ENCODE measurements at places on chromosomes 6 and 20.

- no peak for DNase-seq
Measured at GRCh38 chr6:112770308-112770707, 423.2 kb downstream of the RFPL4B start.

- DNase-seq = no peak
Measured at GRCh38 chr6:137323860-137324259, 104.7 kb upstream of the IFNGR1 start.

- no peak for DNase-seq
Measured at GRCh38 chr6:29561091-29561490, 1.6 kb upstream of the UBD start.

GRCh38 chr6:167576828-167577503 lies 249.7 kb upstream of the AFDN start:
- DNase-seq = no peak

- no peak for DNase-seq
Measured at GRCh38 chr6:71908162-71908765, 21.9 kb downstream of the RIMS1 start.

DNA sequence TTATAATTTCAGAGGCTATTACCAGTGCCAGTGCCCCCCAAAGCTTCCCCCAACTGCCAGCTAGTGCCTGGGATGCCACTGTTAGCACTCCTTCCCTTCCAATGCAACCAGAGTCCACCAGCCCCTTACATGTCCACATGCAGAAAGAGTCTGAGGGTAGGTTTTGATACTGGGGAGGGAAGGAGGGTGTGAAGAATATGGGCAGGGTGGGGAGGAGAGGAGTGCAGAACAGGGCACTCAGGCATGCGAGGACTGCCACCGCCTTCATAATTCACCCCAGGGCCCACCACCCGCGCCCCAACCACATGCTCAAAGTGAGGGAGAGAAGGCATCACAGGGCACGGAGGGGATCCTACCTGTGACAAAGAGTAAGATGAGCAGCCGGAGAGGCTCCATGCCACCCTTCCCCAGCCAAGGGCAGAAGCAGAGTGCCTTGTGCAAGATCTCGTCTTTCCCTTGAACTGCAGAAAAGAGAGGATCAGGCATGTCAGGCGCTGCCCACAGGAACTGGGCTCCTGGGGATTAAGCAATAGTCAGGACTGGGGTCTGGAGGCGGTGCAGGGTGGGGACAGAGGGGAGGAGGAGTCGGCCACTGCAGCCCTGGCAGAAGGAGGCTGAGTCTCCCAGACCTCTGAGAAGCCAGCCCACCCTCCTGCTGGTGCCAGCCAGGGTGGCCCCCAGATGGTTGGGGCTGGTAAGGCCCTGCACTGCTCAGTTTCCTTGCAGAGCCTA lies at the start of gene TREM2:
TREM2 (minus strand) TSS at position 430 of the 732 bp plus-strand sequence; CDS start at position 396, 34 bp downstream.
- no peak for DNase-seq

GRCh38 chr20:51331481-51331880 lies 211.0 kb downstream of the NFATC2 start:
- no peak for DNase-seq

DNA sequence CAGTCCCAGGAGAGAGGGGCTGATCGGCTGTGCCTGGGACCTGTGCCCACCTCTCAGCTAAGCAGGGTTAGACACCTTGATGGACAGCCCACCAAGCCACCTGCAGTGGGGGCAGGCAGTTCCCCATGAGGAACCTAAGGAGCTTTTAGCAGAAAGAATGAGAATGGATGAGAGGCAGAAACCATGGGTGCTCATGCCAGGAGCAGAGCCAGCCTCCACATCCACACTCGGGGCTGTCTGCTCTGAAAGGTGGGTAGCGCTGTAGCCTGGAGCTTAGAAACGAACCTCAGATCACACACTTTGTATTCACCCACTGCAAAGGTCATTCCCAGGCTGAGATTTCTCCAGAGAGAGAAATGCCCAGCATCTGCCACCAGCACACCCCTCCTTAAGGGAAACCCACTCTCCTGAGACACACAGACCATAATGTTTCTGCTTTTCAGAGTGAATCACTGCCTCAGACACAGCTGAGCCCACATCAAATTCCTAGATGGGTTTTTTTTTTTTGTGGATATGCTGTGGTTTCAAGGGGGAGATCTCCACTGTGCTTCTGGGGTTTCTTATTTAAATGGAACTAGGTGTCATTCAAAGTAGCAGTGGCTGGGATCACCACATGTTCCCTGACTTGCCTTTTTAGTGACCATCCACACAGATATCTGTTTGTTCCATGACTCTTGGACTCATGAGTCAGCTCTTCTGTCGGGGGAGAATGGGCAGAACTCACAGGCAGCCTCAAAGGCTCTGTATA lies 218.9 kb downstream of the EYA2 start:
- DNase-seq = no peak

DNA sequence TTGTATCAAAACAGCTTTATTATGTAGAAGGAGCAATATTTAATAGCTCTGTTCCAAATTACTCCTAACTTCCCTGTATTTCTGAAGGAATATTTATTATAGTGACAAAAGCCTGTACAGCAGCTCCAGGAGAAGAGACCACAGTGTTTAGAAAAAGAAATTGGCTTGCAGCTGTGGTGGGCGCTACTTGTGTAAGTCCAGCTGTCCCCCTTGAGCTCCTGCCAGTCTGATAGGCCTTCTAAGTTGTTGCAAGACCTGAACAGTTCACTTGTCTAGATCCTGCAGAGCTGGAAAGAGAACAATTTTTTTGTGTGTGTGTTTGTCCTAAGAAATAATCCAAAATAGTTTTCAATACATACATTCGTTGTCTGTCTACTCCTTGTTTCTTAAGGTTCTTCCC lies 86.6 kb downstream of the JARID2 start:
- no peak for DNase-seq

GRCh38 chr6:166781331-166781730 lies 154.3 kb upstream of the RPS6KA2 start:
- no peak for DNase-seq

DNA sequence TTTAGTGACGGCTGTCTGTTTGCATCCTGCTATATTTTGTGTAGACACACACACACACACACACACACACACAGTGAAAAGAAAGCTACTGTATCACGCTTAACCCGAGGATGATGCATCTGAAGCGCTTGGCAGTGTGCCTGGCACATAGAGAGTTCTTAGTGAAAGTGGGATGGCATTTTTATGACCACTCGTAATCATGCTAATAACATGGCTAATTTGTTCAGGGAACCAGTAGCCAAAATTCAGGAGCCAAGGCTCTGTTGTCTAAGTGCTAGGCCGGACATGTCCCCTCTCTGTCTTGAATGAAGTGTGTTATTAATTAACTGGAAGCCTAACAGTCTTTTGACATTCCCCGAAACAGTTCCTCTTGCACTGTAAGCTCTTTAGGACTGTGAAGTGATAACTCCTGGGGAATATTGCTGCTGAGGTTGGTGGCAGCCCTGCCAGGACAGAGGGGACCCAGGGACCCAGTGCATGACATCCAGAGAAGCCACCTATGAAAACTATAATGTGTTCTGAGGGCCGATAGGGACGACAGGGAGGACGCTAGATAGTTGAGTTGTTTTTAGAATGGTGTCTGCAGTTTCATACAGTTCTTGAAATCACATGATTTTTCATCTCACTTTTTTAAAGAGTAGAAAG lies 45.0 kb upstream of the IRF4 start:
- DNase-seq = no peak

- DNase-seq = peak; percentile 49
Measured at GRCh38 chr20:38633577-38634093, 32.0 kb downstream of the ARHGAP40 start.

- DNase-seq = no peak
Measured at GRCh38 chr6:23316131-23316530, 746.8 kb downstream of the HDGFL1 start.

DNA sequence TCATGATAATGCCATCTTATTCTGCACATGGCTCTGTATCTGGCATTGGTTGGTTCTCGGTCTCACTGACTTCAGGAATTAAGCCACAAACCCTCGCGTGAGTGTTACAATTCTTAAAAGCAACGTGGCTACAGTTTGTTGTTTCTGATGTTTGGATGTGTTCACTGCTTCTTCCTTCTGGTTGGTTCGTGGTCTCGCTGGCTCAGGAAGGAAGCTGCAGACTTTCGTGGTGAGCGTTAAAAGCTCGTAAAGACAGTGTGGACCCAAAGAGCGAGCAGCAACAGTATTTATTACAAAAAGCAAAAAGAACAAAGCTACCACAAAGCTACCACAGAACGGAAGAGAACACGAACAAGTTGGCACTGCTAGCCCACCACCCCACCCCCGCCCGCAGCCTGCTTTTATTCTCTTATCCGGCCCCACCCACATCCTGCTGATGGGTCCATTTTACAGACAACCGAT lies 51.1 kb downstream of the MYLIP start:
- no peak for DNase-seq

- DNase-seq = no peak
Measured at GRCh38 chr6:20178327-20178726, 33.9 kb downstream of the MBOAT1 start.

DNA sequence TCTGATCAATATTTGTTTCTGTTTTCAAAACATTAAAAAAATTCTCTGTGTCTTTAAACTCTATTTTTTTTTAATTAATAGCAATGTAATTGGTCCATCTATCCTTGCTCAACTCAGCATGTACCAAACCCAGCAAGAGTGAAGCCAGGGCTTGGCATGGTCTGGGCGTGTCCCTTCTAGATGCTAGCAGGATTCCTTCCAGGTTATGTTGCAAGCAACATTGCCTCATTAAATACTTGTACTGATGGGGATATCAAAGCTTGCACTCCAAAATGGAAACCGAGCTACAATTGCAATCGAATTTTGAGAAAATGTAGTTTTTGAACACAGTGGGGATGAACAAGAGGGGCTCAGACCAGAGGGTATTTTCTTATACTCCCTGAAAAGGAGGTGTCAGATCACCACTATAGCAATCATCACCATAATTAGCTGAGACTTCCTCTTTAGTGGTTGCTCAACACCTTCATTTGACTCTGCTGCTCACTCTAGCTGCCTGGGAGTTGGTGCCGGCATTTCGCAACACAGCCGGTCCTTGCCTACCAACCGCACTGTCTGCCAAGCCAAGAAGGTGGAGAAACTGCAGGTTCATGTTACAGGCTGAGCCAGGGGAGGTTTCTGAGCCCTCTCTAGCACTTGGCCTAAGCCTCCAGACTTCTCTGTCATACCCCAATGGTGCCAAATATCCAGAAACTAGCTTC lies 67.8 kb upstream of the RALGAPA2 start:
- no peak for DNase-seq

DNA sequence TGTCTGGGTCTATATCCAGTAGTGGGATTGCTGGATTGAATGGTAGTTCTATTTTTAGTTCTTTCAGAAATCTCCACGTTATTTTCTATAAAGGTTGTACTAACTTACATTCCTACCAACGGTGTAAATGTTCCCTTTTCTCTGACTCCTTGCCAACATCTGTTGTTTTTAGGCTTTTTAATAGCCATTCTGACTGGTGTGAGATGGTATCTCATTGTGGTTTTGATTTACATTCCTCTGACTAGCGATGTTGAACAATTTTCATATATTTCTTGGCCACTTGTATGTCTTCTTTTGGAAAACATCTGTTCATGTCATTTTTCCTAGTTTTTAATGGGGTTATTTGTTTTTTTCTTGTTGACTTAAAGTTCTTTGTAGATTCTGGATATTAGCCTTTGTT lies 99.3 kb downstream of the BMP2 start:
- no peak for DNase-seq

GRCh38 chr20:58017970-58018530 lies 210.4 kb downstream of the ANKRD60 start:
- no peak for DNase-seq

DNA sequence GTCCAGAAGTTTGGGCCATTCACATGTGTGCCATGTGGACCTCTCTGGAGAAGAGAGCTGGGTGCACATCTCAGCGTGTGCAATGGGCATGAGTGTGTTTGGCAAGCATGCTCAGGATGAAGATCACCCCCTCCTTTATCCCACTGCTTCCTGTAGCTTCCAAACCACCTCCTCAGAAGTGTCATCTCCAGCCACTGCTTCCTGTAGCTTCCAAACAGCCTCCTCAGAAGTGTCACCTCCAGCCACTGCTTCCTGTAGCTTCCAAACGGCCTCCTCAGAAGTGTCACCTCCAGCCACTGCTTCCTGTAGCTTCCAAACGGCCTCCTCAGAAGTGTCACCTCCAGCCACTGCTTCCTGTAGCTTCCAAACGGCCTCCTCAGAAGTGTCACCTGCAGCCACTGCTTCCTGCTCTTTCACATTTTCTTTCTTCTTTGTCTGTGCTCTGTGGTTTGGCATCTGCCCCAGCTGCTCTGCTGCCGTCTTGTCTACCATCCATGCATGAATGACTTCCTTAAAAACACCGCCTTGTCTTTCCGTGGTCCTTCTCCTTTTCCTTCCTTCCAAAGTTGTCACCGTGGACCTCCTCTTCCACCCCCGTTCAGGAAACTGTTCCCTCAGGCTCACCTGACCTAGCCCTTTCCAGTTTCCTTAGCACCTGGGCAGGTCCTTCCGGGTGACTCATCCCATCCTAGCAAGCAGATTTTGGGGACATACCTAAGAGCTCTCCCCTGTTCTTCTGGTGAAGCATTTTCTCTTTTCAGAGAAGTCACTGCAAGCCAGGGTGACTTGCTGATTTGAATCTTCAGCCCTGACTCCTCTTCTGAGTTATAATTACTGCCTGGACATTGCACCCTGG lies 43.5 kb upstream of the TIAM2 start:
- DNase-seq = no peak

DNA sequence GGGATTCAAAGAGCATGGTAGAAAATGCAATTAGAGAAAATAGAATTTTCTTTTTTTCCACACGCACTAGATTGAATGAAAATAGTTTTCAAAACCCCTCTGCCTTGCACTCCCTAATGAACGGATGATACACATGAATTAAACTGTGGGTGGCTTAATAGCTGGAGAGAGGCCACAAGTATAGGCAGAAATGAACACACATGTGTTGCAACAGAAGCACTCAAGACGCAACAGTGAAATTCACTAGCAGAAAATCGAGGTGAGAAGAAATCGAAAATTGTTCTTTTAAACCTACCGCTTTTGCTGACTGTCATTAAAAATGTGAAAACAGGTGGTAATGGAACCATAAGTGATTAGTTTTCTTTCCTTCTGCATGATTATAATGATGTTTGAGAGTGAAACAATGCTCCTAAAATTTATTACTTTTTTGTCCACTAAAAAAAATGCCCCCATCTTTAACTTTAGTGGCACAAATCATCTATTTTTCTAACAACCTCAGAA lies 80.1 kb upstream of the SHLD1 start:
- DNase-seq = no peak

DNA sequence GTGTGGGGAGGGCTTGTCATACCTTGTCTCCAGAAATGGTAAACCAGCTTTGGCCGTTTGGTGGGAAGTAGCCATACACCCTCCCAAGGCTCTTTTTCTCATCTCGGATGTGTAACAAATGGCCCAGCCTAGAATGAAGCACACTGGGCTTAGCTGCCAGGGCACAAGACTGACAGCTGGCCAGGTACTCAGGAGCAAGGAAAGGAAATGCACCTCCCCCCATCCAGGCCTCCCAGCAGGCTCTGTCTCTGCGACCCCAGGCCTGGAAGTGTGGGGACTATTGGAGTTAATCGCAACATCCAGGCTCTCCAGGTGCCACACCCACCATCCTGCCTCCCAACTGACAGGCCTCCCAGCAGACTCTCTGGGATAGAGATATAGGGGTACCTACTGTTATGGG lies 43.0 kb downstream of the MRS2 start:
- no peak for DNase-seq

Data from stimulated activated CD4-positive, alpha-beta T cell treated with anti-CD3 and anti-CD28 coated beads, Interleukin-1b, Interleukin-23, amount 100 ng/mL, for 4 hours (primary cell).